ENCODE measurements at places on chromosomes 2 and 18.

DNA sequence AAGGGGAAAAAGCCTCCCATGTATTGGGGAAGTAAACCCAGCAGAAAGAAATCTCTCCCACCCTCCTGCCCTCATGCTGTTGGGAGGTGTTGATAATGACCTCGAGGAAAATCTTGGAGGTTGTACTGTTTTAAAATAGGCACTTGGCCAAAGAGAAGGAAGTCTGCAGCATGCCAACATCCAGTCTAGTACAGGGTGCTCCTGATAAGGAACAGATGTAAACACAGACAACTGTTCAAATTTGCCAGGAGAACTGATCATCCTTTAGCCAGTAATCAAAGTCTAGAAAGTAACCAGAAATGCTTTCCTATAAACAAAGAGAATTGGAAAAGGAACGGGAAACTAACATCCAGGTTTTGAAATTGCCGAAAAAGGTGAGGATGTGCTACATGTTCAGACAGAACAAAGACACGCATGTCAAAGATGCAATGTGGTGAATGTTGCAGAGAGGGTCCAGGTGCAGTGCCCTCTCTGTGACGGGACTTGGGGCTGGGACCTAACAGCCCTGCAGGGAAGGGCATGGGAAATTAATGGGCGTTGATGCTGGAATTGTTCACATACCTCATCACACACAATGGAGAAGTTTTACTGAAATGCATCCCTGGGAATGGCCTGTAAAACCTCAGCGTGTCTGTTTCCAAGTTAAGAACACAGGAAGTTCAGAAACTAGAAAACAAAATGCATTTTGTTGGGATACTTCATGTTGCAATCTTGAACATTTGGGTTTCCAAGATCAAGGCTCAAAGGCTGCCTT, 125.7 kb upstream of the RND3 start:
- no peak for DNase-seq

- DNase-seq: no peak
Observed at GRCh38 chr2:63950414-63950813, 68.8 kb downstream of the VPS54 start.

GRCh38 chr2:218331745-218332144, 24.9 kb upstream of the CATIP start:
- DNase-seq: no peak

GRCh38 chr2:64225491-64225890, 81.3 kb upstream of the PELI1 start:
- DNase-seq: no peak

DNA sequence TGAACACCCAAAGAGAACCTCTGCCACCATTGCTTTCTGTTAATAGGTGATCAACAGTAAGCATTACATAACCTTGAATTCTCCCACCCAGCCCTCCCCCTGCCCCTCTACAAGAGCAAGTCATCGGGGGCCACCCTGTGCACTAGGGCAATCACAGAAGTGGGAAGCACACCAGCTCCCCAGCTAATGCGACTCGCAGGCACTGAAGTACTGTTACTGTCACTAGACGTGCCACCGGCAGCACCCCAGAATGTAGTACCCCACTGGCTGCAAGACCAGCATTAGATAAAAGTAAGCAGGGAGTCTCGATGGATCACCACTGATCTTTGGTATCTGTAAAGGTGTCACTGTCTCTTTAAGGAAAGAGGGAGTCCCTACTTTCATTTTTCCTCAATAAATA, 167.6 kb downstream of the FAM210A start:
- no peak for DNase-seq

- DNase-seq: no peak
Observed at GRCh38 chr2:39154944-39155343, 34.1 kb upstream of the SOS1 start.

DNA sequence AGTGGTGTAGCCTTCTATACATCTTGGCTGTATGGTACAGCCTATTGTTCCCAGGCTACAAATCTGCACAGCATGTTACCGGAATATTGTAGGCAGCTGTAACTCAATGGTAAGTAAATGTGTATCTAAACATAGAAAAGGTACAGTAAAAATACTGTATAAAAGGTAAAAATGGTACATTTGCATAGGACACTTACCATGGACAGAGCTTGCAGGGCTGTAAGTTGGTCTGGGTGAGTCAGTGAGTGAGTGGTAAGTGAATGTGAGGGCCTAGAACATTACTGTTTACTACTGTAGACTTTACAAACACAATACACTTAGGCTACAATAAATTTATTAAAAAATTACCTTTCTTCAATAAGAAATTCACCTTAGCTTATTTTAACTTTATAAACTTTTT, 3.7 kb upstream of the MRPS9 start:
- DNase-seq: no peak

DNA sequence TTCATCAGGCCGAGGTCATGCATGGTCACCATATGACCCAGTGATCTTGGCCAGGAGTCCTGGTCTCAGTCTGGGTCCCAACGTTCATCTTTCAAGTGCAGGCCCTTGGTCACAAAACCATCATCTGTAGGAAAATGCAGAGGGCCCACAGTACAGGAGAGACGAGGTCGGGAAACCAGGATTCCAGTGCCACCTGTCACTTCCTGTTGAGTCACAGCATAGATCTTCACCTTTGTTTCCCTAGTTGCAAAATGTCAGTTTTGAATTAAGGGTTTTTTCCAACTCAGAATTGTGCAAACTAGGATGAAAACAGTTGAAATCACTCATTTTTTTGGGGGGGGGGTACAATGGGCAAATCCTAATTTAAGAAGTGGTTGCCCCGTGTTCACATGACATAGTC, 162.2 kb downstream of the INSIG2 start:
- no peak for DNase-seq

Measured in HL-60 (cell line).